ENCODE measurements at places on chromosomes 5 and 9. TPM values are rescaled to one million over a fixed set of nuclear protein-coding genes. Genes with fewer than 3 reads are reported as not detected.

PLAC8L1 gene
- total RNA-seq: not detected

SLC34A3 gene
- total RNA-seq: not detected

SPATA6L gene
- total RNA-seq: 5.0 TPM

PRUNE2 gene
- total RNA-seq: 12.1 TPM

FIBCD1 gene
- 32.9 TPM for total RNA-seq

DNA sequence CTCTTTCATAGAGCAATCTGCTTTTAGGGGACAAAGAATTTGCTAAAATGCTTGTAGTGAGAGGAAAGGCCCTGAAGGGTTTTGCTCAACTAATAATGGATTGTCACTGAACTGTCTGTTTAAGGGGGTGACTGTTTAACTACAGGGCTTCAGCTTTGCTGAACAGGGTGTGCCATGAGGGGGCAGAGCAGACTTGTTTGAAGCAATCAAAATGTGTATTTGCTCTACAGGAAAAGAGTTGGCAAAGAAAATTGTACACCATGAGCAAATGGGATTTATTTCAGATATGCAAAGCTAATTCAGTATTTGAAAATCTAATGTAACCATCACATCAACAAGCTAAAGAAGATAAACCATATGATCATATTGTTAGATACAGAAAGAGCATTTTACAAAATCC is 154.3 kb downstream of the GABRG2 start:
- no peaks in the 10 kb centered on the region for H3K27me3 ChIP-seq
- no peak overlapping the region for H3K4me3 ChIP-seq
- H3K27ac ChIP-seq: no peak overlapping the region
- H3K4me1 ChIP-seq: no peaks in the 10 kb centered on the region
- DNase-seq: no peak

GRCh38 chr5:115349001-115349817 is 52.8 kb upstream of the CCDC112 start:
- H3K4me1 ChIP-seq: no peaks in the 10 kb centered on the region
- no peak overlapping the region for H3K4me3 ChIP-seq
- peak overlapping the region; percentile 42 for H3K27ac ChIP-seq
- no peaks in the 10 kb centered on the region for H3K36me3 ChIP-seq
- DNase-seq: peak; percentile 58
- H3K27me3 ChIP-seq: no peaks in the 10 kb centered on the region

GRCh38 chr9:4262735-4263141 is 37.1 kb downstream of the GLIS3 start:
- no peak overlapping the region for H3K4me3 ChIP-seq
- no peaks in the 10 kb centered on the region for H3K36me3 ChIP-seq
- DNase-seq: no peak
- H3K27ac ChIP-seq: no peak overlapping the region
- no peaks in the 10 kb centered on the region for H3K27me3 ChIP-seq
- no peaks in the 10 kb centered on the region for H3K4me1 ChIP-seq

DNA sequence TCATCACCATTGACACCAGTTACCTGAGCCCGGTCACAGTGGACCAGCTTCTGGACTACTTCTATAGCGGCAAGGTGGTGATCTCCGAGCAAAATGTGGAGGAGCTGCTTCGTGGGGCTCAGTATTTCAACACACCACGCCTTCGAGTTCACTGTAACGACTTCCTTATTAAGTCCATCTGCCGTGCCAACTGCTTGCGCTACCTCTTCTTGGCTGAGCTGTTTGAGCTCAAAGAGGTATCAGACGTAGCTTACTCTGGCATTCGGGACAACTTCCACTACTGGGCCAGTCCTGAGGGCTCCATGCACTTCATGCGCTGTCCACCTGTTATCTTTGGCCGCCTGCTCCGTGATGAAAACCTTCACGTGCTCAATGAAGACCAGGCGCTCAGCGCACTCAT is 520 bp downstream of the CCIN start:
- H3K36me3 ChIP-seq: no peaks in the 10 kb centered on the region
- no peaks in the 10 kb centered on the region for H3K4me1 ChIP-seq
- no peak for DNase-seq
- H3K27me3 ChIP-seq: no peaks in the 10 kb centered on the region

DNA sequence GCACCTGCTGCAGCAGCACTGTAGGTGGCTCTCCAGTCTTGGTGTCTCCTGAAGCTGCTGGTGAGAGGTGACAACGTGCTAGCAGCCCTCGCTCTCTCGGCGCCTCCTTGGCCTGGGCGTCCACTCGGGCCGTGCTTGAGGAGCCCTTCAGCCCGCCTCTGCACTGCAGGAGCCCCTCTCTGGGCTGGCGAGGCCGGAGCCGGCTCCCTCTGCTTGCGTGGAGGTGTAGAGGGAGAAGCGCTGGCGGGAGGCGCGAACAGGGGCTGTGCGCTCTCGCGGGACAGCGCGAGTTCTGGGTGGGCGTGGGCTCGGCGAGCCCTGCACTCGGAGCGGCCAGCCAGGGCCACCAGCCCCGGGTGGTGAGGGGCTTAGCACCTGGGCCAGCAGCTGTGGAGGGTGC is 62.2 kb upstream of the CNOT6 start:
- no peak overlapping the region for H3K27ac ChIP-seq
- H3K36me3 ChIP-seq: no peaks in the 10 kb centered on the region
- DNase-seq: no peak
- no peak overlapping the region for H3K4me3 ChIP-seq
- H3K27me3 ChIP-seq: no peaks in the 10 kb centered on the region

- H3K36me3 ChIP-seq: no peaks in the 10 kb centered on the region
- H3K27me3 ChIP-seq: no peaks in the 10 kb centered on the region
- H3K4me1 ChIP-seq: no peaks in the 10 kb centered on the region
- DNase-seq: peak; percentile 53
- no peak overlapping the region for H3K4me3 ChIP-seq
Measured at GRCh38 chr9:37994639-37995347, 74.2 kb downstream of the SHB start.

DNA sequence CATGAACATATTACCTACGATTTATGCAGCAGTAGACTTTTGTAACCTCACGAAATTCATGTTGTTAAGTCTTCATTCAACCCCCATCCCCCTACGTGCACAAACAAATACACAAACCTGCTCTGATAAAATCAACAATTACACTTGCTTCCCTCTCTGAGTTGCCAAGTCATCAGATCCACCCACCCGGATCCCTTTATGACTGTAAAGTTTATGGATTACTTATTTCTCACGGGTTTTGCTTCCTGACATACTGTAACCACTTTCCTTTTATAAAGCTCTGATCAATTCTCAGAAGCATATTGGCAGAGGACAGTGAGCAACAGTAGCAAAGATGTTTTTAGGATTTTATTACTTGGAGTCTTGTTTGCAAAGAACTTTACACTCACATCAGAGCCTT is 70.5 kb downstream of the MLLT3 start:
- no peaks in the 10 kb centered on the region for H3K36me3 ChIP-seq
- peak overlapping the region; percentile 80 for H3K27ac ChIP-seq
- H3K27me3 ChIP-seq: no peaks in the 10 kb centered on the region

DNA sequence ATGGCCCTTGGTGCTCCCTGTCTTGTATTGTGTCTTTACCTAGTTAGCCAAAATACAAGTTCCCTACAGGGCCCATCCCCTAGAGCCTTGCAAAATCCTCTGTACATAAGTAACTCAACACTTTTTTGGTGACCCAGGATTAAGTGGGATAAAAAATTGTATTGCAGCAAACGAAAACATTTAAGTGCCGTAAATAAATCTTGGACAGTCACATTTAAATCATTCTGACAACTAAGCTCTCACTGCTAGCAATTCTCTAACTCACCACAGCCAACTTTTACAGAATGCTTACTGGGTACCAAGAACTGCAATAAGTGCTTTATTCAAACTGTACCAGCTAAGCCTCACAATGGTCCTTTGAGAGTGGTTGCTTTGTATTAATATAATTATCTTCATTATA is 56.6 kb downstream of the GNAQ start:
- no peak overlapping the region for H3K27ac ChIP-seq
- no peak for DNase-seq
- no peaks in the 10 kb centered on the region for H3K36me3 ChIP-seq
- no peaks in the 10 kb centered on the region for H3K27me3 ChIP-seq
- H3K4me3 ChIP-seq: no peak overlapping the region

DNA sequence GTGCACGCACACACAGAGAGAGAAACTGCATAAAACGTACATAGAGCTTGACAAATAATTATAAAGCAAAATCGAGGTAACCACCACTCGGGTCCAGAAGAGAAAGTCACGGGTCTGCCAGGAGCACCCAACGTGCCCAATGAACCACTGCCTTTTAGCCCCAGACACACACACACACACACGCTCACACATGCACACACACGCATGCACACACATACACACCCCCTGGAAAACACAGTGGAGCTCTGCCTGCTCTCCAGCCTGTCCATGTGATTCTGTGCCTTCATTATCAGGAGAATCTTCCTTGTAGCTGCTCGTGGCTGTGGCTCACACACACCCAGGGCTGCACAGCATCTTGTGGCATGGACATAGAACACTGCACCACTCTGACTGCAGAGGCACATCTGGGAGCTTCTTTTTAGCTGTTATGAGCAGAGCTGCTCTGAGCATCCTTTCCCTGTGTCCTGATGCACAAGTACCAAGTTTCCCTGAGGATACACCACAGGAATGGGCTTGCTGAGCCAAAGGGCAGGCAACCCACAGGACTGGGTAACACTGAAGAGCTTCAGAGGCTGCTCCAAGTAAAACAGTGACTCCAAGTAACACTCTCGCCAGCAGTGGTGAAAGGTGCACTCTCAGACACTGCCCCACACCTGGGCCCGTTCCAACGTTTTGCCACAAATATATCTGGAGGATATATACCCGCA is 58.9 kb downstream of the CAMSAP1 start:
- H3K36me3 ChIP-seq: no peaks in the 10 kb centered on the region
- DNase-seq: no peak
- no peaks in the 10 kb centered on the region for H3K27me3 ChIP-seq
- H3K27ac ChIP-seq: no peak overlapping the region
- no peak overlapping the region for H3K4me3 ChIP-seq

GRCh38 chr9:90640361-90640760 is 2.3 kb downstream of the DIRAS2 start:
- H3K4me1 ChIP-seq: no peaks in the 10 kb centered on the region
- no peak for DNase-seq
- H3K4me3 ChIP-seq: no peak overlapping the region
- no peaks in the 10 kb centered on the region for H3K36me3 ChIP-seq
- no peak overlapping the region for H3K27ac ChIP-seq
- peaks cover 23% of the 10 kb centered on the region for H3K27me3 ChIP-seq

DNA sequence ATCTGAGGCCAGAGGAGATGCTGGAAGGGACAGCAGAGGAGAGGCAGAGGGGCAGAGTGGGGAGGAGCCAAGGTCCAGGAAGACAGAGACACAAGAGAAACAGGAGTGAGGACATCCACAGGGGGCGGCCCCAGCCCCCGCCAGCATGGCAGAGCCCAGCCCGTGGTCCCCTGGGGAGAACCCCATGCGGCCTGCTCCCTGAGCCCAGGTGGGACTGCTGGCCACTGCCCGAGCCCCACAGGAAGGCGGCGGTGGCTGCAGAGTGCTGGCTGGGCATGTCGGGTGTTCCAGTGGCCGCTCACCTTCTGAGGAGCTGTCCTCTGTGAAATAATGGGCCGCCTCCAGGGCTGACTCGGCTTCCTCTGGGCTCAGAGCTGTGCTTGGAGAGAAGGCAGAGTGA is 8.9 kb upstream of the MRNIP start:
- peaks cover 15% of the 10 kb centered on the region for H3K36me3 ChIP-seq
- H3K4me1 ChIP-seq: no peaks in the 10 kb centered on the region
- H3K27ac ChIP-seq: no peak overlapping the region
- no peak overlapping the region for H3K4me3 ChIP-seq
- DNase-seq: no peak

- H3K27me3 ChIP-seq: no peaks in the 10 kb centered on the region
- peak overlapping the region; percentile 92 for H3K27ac ChIP-seq
- H3K4me1 ChIP-seq: peaks cover 12% of the 10 kb centered on the region
- DNase-seq: peak; percentile 43
- H3K36me3 ChIP-seq: peaks cover 9% of the 10 kb centered on the region
Measured at GRCh38 chr9:19379697-19380046, 364 bp downstream of the RPS6 start.

GRCh38 chr5:149424371-149425315 is 45.6 kb upstream of the IL17B start:
- no peak overlapping the region for H3K4me3 ChIP-seq
- H3K27ac ChIP-seq: peak overlapping the region; percentile 37
- no peaks in the 10 kb centered on the region for H3K4me1 ChIP-seq
- no peaks in the 10 kb centered on the region for H3K27me3 ChIP-seq
